T-cell (primary cell): ENCODE measurements at places on chromosomes 1 and 21. TPM values are rescaled to one million over a fixed set of nuclear protein-coding genes. Genes with fewer than 3 reads are reported as not detected.
A peak's percentile ranks its signal among the peaks of the same experiment; 100 is the strongest.

- no peak for DNase-seq
Measured at GRCh38 chr1:41925712-41926111, 7.0 kb upstream of the HIVEP3 start.

DNA sequence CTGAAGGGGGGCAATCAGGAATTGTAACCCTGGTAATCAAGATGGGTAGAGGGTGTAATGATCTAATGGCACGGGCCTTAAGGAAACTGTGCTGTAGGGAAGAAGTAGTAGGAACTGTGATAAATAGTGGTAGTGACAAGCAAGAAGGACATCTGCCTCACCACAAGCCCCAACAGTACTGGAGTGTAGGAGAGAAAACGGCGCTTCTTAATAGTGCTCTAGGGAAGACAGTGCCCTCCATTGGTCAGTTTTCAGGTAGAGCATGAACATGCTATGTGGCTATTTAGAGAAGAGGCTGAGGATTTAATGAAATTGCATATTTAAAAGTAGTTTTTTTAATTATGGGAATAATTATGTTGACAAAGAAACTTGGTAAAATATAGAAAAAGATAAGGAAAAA is 32.2 kb downstream of the SLC30A7 start:
- DNase-seq = no peak

GRCh38 chr21:45224189-45224938 is 63.3 kb downstream of the POFUT2 start:
- peak; percentile 61 for DNase-seq

DISP1 gene
- 4.5 TPM for total RNA-seq

AADACL3 gene
- not detected for total RNA-seq
